Spinal cord (tissue), 10 donors: ENCODE measurements at places on chromosomes 1 and 21.

DNA sequence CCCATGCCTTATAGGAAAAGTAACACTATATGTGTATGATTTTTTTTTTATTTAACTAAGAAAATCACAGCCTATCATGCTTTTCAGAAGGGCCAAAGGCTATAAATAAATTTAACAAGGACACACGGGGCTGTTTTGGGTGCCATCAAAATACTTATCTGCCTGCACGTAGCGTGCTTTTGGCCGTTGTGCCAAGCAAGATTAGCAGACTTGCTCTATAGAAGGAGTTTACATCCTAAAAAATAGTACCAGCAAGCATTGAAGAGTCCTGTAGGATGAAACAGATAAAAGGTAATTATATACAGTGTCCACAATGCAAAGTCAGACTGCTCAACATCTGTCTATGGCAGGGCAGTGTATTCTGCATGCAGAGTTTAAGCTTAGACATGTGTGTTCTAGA lies 3.7 kb downstream of the OLIG1 start:
- DNase-seq: no peak

GRCh38 chr1:110872366-110872744 lies 593 bp upstream of the CD53 start:
- no peak for DNase-seq

DNA sequence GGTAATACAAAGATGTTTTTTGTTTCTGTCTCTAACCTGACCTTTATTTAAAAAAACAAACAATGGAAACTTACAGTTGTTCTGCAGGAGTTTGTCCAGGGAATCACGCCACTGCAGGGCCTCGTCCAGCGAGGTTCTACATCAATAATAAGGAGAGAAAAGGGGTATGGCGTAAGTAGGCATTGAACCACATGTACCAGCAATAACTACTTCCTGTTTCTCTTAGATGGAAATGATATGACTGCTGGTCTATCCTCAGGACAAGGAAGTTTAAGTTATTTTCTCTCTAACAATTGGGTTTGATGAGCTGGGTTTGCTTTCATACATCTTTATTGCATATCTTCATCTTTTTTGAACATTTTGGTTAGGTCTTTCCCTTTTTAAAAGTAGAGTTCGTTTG lies 40.9 kb downstream of the RGS5 start:
- DNase-seq: no peak

DNA sequence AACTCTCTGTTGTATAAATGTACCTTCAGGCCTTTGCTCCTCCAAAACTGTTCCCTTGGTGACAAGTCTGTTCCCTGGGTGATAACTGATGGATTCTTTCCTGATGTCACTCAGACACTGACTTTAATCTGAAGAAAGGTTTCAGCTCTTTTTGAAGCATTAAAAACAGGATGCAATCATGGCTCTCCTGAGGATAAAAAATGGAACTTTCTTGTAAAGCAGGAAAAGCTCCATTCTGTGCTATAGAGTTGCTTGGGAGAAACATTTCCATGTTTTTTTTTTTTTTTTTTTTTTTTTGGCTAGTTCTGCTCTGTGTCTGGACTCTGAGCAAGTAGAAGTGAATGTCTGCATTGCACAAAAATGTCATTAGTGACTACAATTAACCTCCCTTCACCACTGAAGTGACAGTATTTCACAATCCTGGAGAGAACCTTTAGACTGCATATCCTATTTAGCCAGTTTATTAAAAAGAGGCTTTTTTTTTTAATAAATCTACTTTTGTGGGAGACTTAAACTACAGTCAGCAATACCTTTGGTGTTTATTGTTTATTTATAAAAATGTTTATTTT lies 101.7 kb upstream of the PRMT6 start:
- DNase-seq: no peak

- DNase-seq: no peak
Measured at GRCh38 chr21:46028573-46029091, 47.1 kb downstream of the COL6A1 start.
